ENCODE measurements at places on chromosomes 2 and 18.

GRCh38 chr2:233084488-233084887 is 24.3 kb downstream of the INPP5D start:
- DNase-seq, result no peak

GRCh38 chr18:66495844-66496243 is 108.0 kb downstream of the CDH19 start:
- DNase-seq, result peak; percentile 43

- no peak for DNase-seq
These were observed 267.2 kb upstream of the CYRIA start for GRCh38 chr2:16932826-16933225.

DNA sequence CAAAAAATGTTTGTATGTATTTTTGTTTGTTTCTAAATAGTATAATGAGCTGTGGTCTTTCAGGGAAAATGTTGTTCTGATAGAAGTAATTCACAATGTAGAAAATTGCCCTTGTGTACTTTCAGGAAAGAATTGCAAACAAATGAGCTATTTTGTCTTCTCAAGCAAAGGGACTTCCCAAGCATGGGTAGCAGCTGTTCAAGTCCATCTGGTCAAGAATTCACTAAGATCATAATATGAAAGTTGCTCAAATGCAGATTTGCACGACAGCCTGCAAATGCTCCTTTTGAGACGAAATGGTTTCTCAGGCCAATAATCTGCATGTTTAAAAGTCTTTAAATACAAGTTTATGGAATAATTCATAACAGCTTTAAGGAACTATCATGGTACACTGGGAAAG is 51.9 kb upstream of the HNMT start:
- DNase-seq, result no peak

DNA sequence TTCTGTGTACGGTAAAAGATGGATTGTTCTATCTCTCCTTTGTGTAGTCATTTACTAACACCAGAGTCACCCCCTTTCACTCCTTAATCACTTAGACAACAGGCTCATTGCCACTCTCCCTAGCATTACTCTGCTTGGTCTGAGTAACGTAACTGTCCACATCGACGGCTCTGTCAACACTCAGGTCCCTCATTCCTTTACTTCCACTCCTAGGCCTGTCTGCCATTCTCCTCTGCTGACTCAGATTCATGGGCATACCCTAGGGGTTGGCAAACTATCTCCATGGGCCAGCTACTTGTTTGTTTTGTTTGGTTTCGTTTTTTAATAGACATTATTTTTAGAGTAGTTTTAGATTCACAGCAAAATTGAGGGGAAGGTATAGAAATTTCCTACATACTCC is 243.9 kb downstream of the NR4A2 start:
- DNase-seq, result no peak

GRCh38 chr2:175855794-175856453 is 146.1 kb downstream of the LNPK start:
- DNase-seq, result peak; percentile 23

GRCh38 chr2:46689993-46690392 is 210.6 kb downstream of the TMEM247 start:
- DNase-seq, result no peak

DNA sequence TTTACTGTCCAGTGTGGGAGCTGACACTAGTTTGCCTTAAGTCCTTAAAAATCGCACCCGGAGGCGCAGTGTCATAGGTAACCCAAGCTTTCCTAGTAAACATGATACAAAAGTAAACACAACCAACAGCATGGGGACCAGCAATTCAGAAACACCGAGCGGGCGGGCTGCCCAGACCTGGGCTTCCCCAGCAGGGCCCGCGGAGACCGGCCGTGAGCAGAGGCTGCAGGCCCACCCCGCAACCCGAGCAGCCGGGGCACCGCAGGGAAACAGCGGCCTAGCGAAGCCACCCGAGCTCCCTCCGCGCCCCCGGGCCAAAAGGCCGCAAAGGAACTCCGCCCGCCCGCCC is 296 bp downstream of the TTC21B start:
- peak; percentile 40 for DNase-seq

GRCh38 chr2:130391058-130391871 is 35.4 kb downstream of the PTPN18 start:
- DNase-seq, result peak; percentile 40

All from NCI-H774 (cell line).